ENCODE measurements at places on chromosomes 7 and 10.
A peak's percentile ranks its signal among the peaks of the same experiment; 100 is the strongest.

- DNase-seq, result no peak
These were observed 227.7 kb downstream of the CHCHD3 start for GRCh38 chr7:132854238-132854637.

- DNase-seq, result no peak
These were observed 78.4 kb downstream of the PON1 start for GRCh38 chr7:95245828-95246500.

GRCh38 chr10:117933036-117933435 is 113.7 kb downstream of the RAB11FIP2 start:
- DNase-seq, result no peak

GRCh38 chr7:46461334-46461777 is 540.3 kb upstream of the IGFBP3 start:
- no peak for DNase-seq

- DNase-seq, result no peak
These were observed 106.2 kb downstream of the KAT6B start for GRCh38 chr10:74932648-74933047.

GRCh38 chr10:79045566-79046175 is 23.1 kb upstream of the ZMIZ1 start:
- DNase-seq, result no peak

GRCh38 chr10:70812814-70813213 is 2.9 kb upstream of the SGPL1 start:
- no peak for DNase-seq

DNA sequence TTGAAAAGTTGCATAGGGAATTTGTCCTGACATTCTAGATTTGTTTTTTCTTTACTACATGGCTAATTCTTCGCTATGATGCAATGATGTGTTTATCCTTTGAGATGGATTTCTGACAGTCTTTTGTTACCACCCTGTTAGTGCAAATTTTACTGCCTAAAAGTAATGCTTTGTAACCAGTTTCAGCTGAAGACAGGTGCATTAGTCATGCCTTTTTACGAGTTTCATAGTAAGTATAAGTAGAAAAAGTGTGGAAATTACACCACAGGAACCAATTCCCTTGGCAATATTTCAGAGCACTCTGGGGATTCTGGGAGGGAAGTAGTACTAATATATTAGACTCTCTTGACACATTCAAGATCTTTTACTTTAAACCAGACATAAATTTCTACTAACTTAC is 257.8 kb upstream of the DKK1 start:
- DNase-seq, result no peak

- peak; percentile 72 for DNase-seq
These were observed 177.9 kb downstream of the RPS24 start for GRCh38 chr10:78211561-78212051.

DNA sequence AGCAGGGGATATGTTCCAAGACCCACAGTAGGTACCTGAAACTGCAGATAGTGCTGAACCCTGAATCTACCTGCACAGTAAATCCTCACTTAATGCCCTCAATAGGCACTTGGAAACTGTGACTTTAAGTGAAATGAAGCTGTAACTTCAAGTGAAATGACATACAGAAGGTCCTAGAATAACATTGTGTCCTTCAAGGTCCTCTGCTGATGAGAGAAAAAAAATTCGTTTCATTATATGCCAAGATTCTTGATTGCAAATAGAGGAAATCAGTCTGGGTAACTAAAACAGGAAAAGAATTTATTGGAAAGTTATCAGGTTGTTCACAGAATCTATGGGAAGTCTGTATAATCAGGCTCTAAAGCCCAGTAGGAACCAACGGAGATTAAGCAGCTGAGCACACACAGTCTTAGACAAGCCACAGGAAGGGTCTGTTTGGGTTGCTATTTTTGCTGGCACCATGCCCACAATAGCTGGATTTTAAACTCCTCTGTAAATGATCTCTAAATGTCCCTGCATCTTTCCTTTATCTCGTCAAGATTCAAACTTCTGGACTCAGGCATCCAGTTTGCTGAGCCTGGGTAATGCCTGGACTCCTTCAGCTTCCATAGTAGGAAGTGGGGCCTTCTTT is 57.5 kb downstream of the EXOC4 start:
- no peak for DNase-seq

DNA sequence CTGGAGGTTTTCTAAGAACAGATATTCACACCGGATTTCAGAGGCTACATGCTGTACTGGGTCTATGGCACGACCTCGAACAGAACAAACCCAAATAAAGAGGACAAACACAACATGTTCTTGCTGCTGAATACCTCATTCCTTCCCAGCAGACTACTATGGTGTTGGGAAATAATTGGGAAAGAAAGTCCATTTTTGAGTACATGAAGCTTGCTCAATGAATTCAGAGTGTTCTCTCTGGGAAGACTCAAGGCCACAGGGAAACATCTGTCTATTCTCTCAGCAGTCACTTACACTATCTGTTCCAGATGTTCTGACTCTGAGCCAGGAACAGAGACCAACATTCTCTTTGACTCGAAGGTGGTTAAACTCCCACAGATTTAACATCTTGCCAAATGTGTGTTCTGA is 30.9 kb downstream of the LAMB1 start:
- no peak for DNase-seq

- DNase-seq, result no peak
These were observed 34.6 kb upstream of the SLIT1 start for GRCh38 chr10:97220355-97220754.

GRCh38 chr10:78706256-78706655 is 362.5 kb upstream of the ZMIZ1 start:
- peak; percentile 49 for DNase-seq

- no peak for DNase-seq
These were observed 10.7 kb downstream of the SEMA3D start for GRCh38 chr7:85176197-85176596.

DNA sequence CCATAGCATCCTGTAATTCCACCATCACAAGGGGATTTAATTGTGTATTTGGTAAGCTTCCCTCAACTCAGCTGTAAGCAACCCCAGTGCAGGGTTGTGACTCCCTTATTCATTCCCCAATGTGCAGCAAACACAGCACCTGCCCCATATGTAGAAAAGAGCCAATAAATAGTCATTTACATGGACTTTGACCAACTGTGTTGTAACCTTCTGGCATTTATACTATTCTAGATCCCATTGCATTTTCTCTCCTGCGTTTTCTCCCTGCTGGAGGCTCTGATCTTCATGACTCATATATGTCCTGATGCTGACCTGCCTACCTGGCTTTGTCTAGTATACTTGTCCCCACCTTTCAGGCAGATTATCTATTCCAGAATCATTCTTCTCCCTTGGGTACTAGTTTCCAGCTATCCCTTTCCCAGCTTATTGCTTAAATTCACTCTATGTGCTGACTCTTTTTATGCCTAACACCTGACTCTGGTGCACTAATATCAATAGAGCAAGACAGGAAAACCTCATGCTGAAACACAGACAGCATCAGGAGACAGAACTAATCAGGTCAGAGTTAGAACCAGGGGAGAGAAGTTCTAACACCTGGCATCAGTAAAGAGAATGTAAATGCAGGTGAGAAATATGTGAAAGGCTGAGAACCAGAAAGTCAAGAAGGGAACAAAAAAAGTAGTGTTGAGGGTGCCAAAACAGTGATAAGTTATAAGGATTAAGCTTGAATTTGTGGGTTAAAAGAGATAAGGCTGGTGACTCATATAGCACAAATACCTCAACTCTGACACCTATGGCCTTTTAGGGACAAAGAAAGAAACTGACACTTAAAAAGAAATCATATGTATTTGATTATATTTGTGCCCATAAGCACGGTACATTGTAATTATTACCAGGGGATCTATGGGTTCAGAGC is 402.7 kb downstream of the IPMK start:
- DNase-seq, result no peak

DNA sequence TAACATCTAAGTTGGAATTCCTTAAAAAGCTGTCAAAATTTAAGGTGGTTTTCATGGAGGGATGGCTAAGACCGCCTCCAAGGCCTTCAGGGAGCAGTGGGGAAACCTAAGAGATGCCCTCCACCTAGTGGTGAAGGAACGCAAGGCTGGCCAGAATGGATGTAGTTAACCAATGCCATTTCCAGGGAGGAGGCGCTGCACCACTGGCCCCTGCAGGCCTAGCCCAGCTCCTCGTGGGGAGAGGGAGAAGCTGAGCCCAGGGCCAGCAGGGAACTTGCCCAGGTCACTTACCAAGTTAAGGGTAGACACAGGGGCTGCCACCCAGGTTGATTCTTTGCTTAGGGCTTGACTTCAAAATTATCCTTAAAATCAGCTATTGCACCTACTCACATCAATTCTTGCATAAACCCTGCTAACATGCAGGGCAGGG is 32.0 kb downstream of the FIGNL1 start:
- peak; percentile 88 for DNase-seq

DNA sequence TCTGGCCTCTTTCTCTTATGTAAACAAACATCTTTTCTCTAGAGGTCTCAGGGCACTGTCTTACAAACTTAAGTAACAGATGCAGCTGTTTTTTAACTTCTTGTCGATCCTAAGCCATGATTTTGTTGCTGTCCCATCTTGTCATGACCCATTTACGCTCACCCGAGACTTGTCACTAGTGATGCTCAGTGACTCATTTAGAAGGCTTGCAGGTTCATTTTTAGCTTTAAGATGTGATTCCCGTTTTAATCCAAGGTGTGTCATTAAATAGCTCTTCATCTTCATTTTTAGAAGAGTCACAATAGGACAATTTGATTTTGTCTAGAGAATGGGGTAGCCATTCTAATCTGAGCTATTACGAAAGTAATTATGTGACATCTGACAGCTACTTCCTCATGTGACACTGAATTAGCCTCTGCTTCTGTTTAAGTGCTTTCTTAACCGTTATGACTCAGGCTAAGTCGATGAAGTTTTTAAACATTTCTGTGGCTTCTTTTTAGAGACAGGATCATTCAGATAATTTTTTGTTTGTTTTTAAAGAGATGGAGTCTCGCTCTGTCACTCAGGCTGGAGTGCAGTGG is 42.7 kb downstream of the SPDYE5 start:
- peak; percentile 38 for DNase-seq
